Tongue (tissue), 3 donors: ENCODE measurements at places on chromosomes 4 and X. TPM values are rescaled to one million over a fixed set of nuclear protein-coding genes. Genes with fewer than 3 reads are reported as not detected.
A peak's percentile ranks its signal among the peaks of the same experiment; 100 is the strongest.

- DNase-seq = peak; percentile 89
Measured at GRCh38 chr4:56907489-56908205, at the start of gene REST. TSS of gene REST (plus strand) at chr4:56907900. CDS start at chr4:56910639, 2,739 bp downstream.

Gene DRD5
- 1.1 TPM for total RNA-seq

Gene FDCSP
- not detected for total RNA-seq

- no peak for DNase-seq
Measured at GRCh38 chr4:107265859-107266258, 229.7 kb upstream of the DKK2 start.

- peak; percentile 29 for DNase-seq
Measured at GRCh38 chrX:16839852-16840460, 30.2 kb downstream of the RBBP7 start.

DNA sequence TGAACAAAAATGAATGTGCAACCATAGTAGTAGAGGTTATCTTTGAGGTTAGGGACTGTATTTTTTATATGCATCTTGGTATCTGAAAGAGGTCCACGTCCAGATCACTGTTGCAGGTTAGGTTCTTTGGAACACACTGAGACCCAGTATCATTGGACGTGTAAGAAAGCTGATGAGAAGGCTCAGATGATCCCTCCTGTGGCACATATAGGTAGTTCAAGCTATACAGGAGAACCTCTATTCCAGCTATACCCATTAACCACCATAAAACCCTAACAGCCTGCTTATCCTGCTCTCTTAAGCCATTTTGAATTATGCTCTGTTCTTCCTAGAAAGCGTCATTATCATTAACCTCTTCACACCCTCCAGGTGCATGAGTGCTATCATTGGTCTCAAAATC lies 930.7 kb upstream of the HS3ST1 start:
- DNase-seq = no peak

GRCh38 chr4:38015886-38016515 lies 55.8 kb downstream of the PTTG2 start:
- DNase-seq = no peak

Gene CHRDL1
- total RNA-seq = 63.9 TPM

Gene RHOXF2
- not detected for total RNA-seq

Gene MAGEA11
- total RNA-seq = 0.82 TPM

Gene NSG1
- total RNA-seq = 2.4 TPM

Gene PABPC1L2A
- not detected for total RNA-seq

Gene UGT2B15
- total RNA-seq = not detected

DNA sequence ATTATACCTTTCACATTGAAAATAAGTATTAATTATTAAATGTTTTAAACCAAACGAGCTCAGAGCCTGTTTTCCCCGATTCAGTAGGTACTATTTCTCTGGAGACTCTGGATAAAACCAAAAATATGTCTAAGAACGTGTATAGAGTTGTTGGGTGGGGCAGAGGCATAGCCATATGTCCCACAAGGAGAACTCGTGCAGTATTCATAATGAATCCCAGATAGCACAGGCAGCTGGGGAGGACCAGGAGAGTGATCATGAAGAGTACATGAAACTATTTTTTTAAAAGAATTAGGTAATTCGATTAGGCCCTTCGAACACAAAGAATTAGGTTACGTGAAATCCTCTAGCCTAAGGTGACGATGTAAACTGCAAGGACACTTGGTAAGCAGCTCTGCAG lies 76.1 kb downstream of the CLDN22 start:
- DNase-seq = no peak

- DNase-seq = no peak
Measured at GRCh38 chr4:47852136-47852535, 14.3 kb upstream of the CORIN start.

Gene TEX13D
- total RNA-seq = not detected

Gene DDX53
- not detected for total RNA-seq

- peak; percentile 68 for DNase-seq
Measured at GRCh38 chr4:110618581-110619462, 4.1 kb downstream of the PITX2 start.

Gene TRPC3
- total RNA-seq = 0.82 TPM

GRCh38 chr4:34010751-34011519 lies 2233.4 kb downstream of the ARAP2 start:
- DNase-seq = no peak

GRCh38 chr4:47786958-47787370 lies 50.9 kb downstream of the CORIN start:
- no peak for DNase-seq

DNA sequence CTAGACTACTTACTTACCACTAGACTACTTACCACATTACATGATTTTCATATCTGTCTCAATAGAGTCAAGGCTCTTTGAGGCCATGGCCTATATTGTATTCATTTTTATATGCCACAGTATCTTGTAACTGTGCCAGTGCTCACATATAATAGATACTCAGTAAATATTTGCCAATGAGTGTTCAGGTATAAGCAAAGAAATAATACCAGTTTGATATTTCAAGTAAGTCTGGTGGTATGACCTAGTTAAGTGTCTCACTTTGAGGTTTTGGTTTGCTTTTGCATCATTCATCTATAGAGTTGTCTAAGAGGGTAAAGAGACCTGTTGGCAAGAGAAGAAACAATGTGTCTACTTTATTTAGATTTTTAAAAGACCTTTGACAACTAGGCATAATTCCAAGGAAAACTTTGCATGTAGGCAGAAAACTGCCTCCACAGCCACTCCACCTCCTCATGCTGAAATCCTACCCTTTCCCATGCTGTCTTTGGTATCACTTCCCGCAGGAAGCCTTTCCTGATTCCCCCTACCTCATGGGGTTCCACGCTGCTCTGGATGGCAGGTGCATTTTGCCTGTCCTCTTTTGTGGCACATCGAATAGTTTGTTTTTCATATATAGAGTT lies 91.3 kb upstream of the KLHL13 start:
- no peak for DNase-seq

- no peak for DNase-seq
Measured at GRCh38 chrX:39452401-39452800, 645.4 kb downstream of the BCOR start.

DNA sequence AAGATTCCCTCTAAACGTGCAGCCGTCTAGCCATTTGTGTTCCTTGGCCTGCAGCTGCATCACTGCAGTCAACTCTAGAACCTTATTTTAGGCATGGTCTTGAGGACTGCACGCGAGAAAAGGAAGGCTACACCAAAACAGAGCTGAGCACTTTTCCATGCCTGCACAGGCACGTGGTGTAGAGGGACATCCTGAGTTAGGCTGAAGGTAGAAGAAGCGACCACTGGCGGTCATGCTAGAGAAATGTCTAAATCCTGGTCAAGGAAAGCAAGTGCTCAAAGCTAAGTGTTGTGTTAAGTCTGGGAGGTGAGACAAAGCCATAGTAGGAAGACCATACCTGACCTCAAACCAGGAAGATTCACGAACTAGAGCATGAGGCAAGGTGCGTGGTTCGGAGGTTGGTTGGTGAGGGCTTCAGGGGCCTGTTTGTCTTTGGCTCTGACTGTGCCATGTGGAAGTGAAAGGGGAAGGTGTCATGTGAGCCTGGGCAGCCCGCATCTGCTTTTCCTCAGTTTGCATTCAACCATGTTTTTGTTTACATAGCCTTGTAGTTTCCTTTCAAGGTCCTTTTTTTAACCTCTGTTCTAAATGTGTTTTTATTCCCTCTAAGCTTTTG lies 203.8 kb downstream of the AASDH start:
- no peak for DNase-seq

- DNase-seq = peak; percentile 13
Measured at GRCh38 chr4:66855956-66856355, 689.3 kb downstream of the CENPC start.

GRCh38 chrX:13937370-13938050 lies 92.2 kb downstream of the GEMIN8 start:
- DNase-seq = peak; percentile 45
